ENCODE measurements at places on chromosomes 5 and 9.

DNA sequence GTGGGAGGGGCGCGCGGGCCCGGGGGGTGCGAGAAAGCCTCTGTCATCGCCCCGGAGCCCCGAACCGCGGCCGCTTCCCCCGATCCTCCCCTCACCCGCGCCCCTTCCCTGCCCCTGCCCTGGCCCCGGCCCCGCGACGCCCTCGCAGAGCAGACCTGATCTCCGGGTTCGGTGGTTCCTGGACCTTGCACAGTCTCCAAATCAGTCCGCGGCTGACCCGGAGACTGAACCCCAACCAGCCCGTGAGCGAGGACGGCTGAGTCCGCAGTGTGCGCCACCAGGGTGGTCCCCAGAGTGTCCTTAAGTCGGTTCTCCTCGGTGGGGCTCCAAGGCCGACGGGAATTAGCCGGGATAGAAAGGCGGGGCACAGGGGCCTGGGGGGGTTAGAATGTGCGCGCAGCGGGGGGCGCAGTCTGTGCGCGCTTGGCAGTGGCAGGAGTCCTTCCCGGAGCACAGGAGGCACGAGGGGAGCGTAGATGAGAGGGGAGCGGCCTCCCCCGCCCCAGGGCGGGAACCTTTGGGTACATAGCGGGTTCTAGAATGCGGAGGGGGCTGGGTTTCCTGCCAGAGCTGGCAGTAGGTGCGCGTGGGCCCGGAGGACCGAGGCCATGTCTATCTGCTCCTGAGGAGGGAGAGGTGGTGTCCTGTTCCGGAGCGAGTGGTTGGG is 779 bp downstream of the PKN3 start:
- DNase-seq = no peak

DNA sequence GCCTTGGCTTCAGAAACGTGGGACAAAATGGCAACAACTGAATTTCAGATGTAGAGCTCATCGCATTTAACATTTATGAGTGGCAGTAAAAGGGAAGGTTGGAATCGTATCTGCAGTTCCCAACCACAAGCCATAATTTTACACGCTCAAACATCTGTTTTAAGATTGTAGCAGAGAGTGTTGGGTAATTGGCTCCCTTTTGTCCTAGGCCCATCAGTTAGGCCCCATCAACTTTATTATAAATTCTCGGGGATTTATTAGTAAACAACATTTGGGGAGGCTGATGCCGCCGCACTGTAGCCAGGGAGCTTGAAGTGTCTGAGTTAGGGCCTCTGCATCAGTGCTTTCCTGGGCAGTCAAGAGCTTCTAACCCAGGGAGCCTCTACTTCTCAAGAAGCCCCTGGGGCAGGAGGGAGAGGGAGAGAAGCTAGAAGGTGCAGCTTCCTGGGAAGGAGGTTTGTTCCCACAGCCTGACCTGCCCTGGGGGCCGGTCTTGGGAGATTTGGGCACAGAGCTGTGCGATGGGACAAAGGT is 66.2 kb downstream of the HSPA4 start:
- no peak for DNase-seq

- no peak for DNase-seq
Measured at GRCh38 chr5:1322955-1323802, 21.7 kb downstream of the CLPTM1L start.

DNA sequence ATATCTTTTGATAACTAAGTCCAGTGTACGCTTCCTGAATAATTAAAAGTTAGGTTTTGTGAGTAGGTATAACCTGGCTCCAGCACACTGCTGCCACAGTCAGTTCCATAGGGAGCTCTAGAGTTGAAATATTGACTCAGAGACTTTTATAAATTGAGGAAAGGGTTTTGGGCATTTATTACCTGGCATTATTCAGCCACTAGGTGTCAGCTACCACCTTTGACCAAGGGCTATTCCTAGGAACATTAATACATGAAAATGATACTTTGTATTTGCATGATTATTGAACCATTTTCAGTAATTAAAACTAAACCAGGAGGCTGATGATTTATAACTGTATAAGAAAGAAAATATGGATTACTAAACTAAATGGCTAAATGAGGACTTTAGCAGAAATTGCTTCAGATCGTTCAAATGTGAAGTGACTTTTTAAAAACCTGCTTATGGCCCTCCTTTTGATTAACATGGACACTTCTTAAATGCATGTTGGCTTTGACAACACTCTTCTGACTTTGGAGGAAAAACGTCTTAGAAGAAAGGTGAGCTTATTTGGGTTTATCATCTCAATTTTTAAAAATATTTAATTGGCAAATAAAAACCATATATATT is 83.0 kb downstream of the SMC2 start:
- DNase-seq = peak; percentile 16

GRCh38 chr9:91547081-91547480 is 123.4 kb upstream of the NFIL3 start:
- DNase-seq = no peak

- no peak for DNase-seq
Measured at GRCh38 chr5:157150995-157151394, 8.3 kb upstream of the MED7 start.

- no peak for DNase-seq
Measured at GRCh38 chr5:94103514-94104245, 362.3 kb upstream of the POU5F2 start.
